CD8-positive, alpha-beta memory T cell (primary cell): ENCODE measurements at places on chromosomes 3 and 15.
A peak's percentile ranks its signal among the peaks of the same experiment; 100 is the strongest.

GRCh38 chr15:82292271-82292670 is 29.7 kb downstream of the SAXO2 start:
- DNase-seq: no peak

DNA sequence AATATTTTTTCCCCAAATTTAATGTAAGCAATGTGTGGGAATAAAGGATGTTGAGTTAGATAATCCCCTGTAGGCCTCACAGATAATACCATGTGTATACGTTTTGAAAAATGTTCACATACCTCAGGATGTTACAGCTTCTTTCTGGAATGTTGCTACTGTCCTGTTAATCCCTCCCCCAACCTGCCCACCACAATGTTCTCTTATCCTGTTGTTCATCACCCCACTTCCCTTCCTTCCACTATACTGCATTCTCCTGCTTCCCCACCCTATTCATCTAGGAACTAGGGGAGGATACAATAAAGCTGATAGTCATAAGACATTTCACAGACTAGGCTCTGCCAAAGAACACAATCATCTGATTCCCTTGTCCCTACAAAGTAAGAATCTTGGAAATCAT is 92.1 kb downstream of the IGF2BP2 start:
- DNase-seq: no peak

GRCh38 chr3:66822186-66823008 is 175.7 kb upstream of the KBTBD8 start:
- peak; percentile 46 for DNase-seq

GRCh38 chr3:68447885-68448284 is 484.5 kb downstream of the TAFA4 start:
- DNase-seq: no peak

DNA sequence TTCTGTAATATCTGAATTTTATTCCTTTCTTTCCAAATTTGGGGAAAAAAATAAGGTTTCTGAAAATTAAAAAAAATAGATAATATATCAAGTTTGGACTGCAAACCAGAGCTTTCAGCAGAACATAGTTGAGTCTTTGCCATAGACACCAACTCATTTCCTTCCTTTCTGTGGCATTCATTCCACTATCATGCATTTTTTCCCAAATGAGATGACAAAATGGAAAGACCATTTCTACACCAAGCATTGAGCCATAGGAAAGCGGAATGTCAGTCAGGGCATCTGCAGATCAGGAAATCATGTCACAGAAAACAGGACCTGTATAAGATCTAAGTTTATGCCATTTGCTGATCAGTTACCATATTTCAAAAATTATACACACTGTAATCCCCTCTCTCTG is 333.3 kb upstream of the THBS1 start:
- no peak for DNase-seq

DNA sequence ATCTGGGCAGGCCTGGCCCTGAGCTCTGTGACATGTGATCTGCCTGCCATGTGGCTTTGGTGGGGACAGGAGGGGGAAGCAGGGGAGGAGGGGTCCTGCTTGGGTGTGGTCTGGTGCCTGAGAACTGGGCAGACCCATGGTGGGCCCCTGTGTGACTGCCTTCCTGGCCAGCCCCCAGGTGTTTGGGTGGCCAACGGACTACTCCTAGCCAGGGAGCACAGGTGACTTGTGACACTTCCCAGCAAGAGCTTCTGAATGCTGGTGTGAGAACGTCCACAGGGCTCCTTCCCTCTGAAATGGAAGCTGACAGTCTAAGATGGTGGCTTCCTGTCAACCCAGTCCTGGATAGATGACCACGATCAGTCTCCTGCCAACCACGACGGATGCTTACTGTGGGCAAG is 136.1 kb upstream of the MEF2A start:
- no peak for DNase-seq

- DNase-seq: no peak
These were observed 12.8 kb downstream of the MAN2A2 start for GRCh38 chr15:90915808-90916440.

DNA sequence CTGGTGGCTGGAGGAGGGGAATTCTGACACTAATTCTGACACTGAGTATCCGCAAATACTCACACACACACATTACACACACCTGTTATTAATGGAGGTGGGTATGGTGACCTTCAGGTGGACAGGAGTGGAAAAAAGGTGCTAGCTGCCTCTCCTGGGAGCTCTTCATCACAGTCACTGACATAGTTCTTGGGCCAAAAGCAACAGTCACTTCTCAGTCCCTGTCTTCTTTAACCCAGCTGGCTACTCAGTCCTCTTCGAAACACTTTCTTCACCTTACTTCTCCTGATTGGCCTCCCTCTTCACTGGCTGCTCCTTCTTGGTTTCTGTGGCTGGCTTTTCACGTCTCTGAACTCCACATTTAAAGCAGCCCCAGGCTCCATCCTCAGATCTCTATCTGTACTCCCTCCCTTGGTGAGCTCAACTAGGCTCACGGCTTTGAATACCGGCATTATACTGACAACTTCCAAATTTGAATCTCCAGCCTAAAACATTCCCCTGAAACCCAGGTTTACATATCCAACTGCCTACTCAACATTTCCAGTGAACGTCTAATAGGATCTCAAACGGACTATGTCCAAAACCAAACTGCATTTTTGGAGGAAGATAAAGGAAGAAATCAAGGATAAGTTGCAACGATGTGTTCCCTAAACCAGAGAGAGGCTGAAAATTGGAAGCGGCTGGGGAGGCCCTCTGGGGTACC is 53.2 kb upstream of the HEG1 start:
- DNase-seq: no peak

GRCh38 chr3:158769952-158770740 is 31.7 kb upstream of the MFSD1 start:
- no peak for DNase-seq

- no peak for DNase-seq
These were observed 5.7 kb downstream of the KLHL40 start for GRCh38 chr3:42690766-42691680.

- no peak for DNase-seq
These were observed 19.2 kb upstream of the SCAMP5 start for GRCh38 chr15:74976159-74976558.

DNA sequence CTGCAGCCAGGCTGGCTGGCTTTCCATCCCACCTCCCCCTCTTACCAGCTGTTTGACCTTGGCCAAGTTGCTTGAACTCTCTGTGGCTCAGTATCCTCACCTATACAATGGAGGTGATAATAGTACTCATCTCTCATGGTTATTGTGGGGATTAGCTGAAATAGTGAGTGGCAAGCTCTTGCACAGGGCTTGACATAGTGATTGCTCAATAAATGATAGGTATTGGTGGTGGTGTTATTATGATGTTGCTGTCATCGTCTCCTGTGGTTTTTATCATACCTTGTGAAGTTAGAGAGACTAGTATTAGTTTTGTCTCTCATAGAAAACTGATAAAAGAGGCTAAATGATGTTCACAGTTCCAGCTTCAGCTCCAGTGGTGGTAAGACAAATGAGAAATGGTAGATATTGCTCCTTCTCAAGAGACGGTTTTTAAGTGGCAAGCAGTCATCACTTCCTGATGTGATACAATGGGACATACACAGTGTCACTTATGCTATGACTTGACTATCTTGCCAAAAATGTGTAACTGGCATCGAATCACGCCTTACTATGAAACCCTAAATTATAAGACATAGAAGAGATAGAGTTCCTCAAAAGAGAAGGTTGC is 12.1 kb upstream of the UBE2E1 start:
- DNase-seq: no peak

GRCh38 chr3:94359996-94360395 is 297.1 kb downstream of the NSUN3 start:
- DNase-seq: no peak

GRCh38 chr3:98600412-98601095 is 7.1 kb upstream of the CPOX start:
- no peak for DNase-seq

GRCh38 chr3:55654123-55654760 is 167.1 kb upstream of the WNT5A start:
- DNase-seq: peak; percentile 7

DNA sequence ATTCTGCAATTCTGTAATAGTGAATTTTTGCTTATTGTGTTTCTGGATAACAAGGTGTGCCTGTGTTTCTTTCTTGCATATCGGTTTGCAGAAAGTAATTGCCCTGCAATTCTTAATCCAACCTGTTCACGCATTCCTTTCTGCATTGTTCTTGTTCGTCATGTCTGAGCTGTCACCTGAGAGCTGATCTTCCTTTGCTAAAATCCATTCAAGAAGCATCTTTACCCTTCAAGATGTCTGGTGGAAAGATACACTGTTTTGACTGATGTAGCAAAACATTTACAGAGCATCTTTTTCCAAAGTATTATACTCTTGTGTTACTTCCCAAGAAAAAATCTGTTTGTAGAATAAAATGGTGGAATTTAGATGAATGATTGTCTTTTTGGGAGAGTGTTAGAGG is 159.0 kb upstream of the WNT5A start:
- no peak for DNase-seq

DNA sequence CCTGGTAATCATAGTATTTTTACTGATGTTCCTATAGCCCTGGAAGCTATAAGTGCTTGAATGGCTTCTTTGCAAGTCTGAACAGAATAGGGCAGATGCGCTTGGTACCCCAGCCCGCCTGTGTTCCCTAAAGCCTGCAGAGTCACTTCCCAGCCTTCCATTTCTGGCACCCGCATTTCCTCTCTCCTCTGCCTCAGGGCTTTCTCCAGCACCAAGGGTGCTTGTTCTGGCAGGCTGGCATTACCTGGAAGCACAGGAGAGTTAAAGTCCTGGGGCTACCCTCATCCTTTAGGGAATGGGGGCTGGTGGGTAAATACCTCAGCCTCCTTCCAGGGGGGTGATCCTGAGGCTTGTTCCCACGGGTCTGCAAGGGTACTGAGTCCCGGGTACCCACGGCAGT is 7.4 kb upstream of the CHRNA3 start:
- no peak for DNase-seq

- no peak for DNase-seq
These were observed 1304.5 kb upstream of the GBE1 start for GRCh38 chr3:83065851-83066460.

GRCh38 chr15:44710236-44711095 is 657 bp downstream of the PATL2 start:
- no peak for DNase-seq

DNA sequence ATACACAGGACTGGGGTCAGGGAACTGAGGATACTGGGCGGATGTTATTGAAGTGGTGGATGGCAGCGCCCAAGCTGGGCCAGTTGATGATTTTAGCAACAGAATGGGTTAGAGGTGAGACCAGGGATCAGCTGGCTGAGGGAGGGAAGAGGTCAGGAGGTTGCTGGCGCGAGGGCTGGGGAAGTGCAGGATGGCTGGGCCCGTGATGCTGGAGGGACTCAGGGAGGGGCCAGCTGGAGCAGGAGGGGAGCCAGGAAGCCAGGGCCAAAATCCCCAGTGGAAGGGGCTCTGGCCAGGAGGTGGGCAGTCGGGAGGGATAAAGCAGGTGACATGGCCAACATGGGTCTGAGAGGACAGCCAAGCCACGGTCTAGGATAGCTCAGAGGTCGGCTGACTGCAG is 178.0 kb downstream of the NSMCE3 start:
- DNase-seq: peak; percentile 36

- no peak for DNase-seq
These were observed 33.6 kb downstream of the GPR171 start for GRCh38 chr3:151169262-151169947.

DNA sequence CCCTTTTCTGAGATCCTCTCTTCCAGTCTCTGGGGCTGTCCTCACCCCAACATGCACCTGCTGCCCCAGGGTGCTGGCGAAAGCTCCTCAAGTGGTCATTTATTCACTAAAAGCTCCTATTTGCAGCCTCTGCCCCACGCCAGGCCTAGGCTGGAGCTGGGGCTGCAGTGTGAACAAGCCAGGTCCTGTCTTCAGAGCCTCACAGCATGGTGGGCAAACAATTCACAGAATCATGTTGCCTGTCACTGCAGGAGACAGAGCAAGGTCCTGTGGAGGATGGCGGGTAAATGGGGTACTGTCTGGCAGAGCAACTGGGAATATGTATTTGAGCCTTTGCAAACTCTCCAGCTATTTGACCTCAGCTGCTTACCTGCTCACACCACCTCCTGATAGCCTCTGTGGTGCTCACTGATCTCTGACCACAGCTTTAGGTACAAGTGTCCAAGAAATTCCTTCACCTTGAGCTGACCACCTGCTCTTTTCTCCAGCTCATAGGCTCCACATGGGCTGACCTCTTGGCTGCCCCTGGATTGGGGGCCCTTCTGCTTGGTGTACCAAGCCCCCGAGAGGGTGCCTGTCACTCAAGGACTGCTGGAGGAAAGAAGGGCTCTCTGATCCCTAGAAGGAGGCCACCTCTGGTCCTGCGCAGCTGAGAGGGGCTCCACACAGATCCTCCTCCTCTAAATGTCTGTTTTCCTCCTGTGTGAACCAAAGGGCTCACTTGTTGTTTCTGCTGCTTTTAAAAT is 35.6 kb downstream of the AMOTL2 start:
- no peak for DNase-seq

DNA sequence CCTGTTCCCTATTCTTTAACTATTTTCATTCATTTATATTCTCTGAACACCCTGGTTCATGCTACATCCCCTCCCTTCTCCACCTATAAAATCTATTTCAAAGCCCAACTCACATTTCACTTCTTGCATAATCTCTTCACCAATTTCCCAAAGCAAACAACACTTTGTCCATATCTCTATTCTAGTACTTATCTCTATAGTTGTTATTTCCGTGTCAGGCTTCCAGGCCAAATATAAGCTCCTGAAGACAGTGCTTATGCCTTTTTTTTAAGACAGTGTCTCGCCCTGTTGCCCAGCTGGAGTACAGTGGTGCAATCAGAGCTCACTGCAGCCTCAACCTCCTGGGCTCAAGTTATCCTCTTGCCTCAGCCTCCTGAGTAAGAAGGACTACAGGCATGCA is 43.6 kb downstream of the DNAH12 start:
- no peak for DNase-seq

GRCh38 chr3:58042947-58043707 is 34.9 kb downstream of the FLNB start:
- DNase-seq: no peak

DNA sequence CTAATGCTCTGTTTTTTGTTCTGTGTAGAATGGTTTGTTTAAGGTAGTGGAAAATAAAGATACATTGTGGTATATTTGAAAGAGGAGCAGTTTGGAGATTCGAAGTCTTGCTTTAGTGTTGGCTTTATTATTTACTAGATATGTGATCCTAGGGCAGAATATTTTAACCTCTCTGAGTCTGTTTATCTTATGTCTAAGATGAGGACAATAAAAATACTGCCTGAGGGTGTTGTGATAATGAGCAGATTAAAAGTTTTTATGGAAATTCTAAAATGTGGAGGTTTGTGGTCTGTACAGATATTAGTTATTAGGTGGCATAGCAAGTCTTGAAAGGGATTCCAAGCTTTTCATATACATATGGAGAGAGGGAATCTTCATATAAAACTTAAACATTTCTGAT is 15.0 kb downstream of the TCF12 start:
- no peak for DNase-seq

DNA sequence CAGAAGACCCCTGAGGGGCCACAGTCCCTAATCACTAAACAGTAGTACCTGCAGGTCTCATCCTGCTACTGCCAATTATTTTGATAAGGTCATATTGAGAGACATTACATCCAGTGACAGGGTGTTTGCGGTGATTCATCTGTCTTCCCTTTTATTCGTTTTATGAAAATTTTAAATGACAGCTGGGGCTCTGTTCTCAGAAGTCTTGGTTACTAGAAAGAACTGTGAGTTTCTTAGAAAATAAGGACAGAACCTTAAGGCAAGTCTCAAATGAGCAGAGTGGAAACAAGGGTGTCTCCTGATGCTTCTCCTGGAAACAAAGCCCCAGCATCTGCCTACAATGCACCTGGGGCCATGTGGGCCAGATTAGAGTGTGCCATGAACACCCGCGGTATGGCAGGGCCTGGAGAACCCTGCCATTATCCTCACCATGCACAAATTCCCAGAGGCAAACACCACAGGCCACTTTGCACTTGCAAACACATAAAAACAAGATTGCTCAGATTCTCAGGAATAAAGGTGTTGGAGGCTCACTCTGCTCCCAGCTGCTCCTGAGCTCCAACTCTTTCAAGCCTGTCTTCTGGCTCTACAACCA is 66.3 kb upstream of the IQSEC1 start:
- no peak for DNase-seq
